ENCODE measurements at places on chromosomes 7 and 10.

DNA sequence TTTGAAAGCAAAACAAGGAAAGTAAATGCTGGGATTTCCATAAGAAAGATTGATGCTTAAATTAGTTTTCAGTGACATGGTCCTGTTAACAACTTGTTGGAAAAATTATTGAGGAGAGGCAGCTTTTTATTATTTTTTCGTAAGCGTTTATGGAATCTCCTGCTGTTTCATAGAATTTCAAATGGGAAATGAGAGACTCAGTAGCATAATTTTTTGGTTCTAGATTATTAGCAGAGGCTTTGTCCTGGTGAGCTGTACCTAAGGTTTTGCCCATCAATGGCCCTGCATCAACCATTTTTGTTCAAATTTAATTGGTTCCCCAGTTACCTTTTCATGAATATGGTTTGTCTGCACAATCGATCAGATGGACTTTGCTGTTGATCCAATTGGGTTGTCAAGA lies 205.7 kb downstream of the BMPER start:
- no peak for DNase-seq

DNA sequence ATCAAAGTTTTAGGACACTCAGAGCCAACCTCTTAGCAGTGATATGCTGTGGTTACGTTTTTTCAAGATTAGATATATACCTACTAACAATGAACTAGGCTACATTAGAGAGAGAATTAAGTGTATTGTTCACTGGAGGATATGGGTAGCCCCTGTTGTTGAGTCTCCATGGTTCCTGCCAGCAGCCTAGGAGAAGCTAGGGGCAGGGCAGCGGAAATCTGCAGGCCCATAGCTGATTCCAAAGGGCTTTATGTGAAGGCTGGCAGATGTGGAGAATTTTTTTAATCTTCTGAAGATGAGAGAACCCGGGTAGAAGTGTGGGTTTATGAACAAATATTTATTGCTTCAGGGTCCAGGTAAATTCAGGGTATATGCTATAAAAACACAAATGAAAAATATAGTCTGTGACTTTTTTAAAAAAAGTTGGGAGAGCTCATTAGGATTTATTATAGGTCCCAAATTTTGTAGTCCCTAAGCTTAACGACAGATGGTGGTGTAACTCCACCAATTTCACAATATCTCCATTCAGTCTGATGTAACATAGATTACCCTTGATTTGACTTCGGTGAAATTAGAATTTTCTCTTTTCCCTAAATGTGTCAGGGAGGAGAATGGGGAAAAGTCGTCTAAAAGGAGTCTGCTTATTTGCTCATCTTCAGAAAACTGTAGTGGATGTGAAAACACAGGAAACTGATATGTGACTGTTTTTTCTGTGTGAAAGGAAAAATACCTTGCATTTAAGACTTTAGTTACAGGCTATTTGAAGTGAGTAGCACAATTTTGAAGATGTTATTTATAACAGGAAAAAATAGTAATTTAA lies 163.0 kb upstream of the PPP1R3A start:
- peak; percentile 38 for DNase-seq

DNA sequence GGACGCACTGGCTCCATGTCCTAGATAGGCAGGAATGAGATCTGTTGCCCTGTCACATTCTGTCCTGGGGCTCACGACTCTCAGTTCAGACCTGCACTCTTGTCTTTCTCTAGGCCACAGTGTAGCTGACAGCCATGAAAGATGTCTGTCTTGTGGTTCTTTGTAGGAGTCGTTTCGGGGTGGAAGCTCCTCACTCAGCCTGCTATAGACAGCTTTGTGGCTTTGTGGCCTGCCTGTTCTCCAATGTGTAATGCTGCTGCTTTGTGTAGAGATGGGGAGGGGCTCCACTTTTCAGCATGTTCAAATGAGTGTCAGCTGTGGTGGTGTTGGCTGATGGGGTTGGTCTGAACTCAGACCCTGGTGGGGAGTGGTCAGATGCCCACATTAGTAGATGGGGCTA lies 410.7 kb downstream of the ACTR3B start:
- DNase-seq, result no peak

- DNase-seq, result peak; percentile 72
These were observed 2.2 kb downstream of the ANXA11 start for GRCh38 chr10:80202934-80203834.

GRCh38 chr7:131067220-131067619 lies 260.5 kb upstream of the MKLN1 start:
- DNase-seq, result no peak

DNA sequence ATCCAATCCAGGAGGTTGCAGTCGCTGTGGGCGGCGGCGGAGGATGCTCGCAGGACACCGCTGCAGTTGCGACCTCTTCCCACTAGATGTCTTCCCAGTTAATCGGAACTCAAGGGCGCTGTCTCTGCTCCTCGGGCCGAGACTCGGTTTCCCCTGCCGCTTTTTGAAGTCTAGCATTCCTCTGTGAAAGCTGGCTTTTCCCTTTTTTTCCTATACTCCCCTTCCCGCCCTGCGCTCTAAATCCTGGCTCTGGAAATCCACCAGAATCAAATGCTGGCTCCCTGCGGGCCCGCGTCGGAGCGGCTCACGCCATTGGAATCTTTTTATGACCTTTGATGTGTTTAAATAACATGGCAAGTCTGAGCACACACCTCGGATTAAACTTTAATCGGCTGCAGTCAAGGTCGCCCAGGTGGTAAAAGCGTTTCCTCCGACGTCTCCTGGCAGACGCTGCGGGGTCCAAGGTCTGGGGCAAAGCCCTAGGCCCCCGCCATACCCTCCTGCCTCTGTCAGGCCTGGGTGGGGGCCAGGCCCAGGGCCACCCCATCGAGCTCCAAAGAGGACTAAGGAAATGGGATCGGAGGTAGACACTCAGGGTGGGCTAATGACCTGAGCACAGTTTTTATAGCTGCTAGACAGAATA lies 10.7 kb upstream of the HOXA13 start:
- DNase-seq, result peak; percentile 58

- no peak for DNase-seq
These were observed 229.1 kb downstream of the ELFN1 start for GRCh38 chr7:1899196-1899595.

GRCh38 chr7:90777465-90777864 lies 181.3 kb downstream of the CDK14 start:
- DNase-seq, result no peak

- no peak for DNase-seq
These were observed 146.8 kb downstream of the ADCY1 start for GRCh38 chr7:45720989-45721388.

GRCh38 chr10:14574885-14575284 lies 199.8 kb downstream of the FAM107B start:
- DNase-seq, result no peak

GRCh38 chr10:13717571-13717935 lies 130.8 kb downstream of the PRPF18 start:
- no peak for DNase-seq

GRCh38 chr10:116138897-116139296 lies 134.1 kb downstream of the GFRA1 start:
- no peak for DNase-seq

DNA sequence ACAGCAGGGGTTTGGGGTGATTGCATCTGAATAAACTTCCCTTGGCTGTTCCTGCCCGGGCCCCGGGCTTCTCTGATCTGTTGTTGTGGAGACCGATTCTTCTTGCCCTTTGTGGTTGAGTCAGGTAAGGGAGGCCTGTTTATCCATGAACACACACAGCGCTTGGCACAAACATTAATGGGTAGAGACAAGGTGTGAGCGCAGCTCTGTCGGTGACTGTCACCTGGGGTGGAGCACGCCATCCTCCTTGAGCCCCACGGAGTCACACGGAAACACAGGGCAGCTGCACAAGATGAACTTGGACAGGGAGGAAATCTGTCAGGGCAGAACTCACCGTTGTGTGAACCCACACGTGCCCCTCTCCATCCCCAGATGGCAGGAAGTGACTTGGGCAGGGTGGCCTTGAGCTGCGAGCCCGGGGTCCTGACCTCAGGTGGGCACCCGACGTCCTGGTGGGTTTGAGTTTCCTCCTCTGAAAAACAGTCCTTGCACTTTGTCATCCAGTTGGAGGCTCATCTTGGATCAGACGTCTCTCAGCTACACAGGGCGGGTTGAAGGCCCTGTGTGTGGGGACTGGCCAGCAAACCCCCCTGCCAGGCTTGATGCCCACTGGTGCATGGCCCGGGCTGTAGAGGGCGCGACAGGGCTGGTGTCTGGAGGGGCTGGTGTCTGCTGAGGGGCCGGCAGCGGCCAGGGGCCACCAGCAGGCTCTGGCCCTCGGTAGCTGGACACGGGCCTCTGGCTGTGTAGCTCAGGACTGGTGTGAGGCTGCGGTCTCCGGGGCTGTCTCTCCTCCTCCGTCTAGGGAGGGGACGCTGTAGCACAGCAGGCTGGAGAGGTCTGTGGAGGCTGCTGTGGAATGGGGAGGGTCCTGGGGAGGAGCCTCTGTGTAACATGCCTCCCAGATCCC lies 24.2 kb upstream of the SHH start:
- DNase-seq, result no peak

DNA sequence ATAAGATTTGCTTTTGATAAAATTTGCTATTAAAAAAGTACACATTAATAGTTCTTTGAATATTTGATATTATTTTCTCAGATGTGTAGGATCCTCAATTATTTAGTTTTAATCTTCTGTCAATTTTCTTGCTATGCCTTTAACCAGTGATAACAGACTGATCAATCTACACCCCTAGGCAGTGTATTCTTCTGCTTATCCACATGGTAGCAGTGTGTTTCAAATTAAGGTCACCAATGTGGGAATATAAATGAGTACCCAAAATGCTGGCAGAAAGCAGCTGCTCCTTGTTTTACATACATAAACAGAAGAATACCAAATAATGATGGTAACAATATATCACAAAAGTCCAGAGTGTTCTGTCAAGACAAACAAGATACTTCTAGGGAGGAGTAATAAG lies 87.0 kb downstream of the SKAP2 start:
- DNase-seq, result no peak

DNA sequence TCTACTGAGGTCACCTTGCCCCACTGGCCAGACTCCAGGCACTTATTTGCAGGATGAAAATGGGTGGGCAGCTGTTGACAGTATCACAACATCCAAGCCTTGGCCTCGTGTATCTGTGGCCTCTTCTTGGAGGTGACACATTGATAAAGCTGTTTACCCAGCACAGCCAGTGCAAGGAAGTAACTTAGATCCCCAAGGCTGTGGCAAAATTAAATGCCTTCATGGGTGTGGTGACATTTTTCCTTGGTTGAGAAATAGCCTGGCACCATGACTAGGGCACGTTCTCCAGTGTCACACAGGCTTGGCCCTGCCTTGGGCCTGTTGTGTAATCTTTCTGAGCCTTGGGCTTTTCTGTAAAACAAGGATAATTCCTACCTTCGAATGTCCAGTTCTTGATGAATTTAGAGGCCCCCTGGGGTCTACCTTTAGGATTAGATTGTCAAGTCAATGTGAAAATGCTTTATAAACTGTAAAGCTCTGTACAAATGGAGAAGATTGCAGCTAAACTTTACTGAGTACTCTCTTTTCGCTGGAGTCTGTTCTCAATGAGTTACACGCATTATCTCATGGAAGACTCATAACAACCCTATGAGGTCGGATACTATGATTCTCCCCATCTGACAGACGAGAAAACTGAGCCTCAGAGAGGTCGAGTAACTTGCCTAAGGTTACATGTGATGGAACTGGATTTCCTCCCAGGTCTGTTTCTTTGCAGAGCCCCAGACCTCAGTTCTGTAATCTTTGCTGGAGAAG lies 46.7 kb upstream of the LOXL4 start:
- DNase-seq, result no peak

DNA sequence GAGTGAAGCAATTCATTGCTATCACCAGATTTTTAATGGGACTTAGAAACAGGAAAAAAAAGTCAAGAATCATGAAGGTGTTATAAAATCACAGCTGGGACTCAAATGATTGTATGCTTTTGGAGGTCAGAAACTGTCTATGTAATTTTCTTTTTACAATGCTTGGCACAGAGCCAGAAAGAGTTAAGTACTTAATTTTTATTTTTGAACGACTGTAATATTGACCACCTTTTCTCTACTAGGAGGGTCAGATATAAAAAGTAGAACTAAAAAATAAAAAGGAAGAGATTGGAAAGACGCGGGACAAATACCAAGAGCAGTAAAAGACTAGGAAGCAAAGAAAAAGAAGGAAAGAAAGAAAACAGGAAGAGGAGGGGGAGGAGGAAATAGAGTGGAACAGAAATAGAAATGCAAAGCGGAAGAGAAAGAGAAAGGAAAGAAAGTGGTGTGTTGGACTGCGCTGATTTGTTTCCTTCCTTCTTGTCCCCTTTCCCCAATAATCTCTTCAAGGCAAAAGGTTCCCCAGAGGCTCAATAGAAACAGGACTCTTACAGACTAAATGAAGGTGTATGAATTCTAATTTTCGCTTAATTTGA lies 23.2 kb upstream of the C1GALT1 start:
- no peak for DNase-seq

DNA sequence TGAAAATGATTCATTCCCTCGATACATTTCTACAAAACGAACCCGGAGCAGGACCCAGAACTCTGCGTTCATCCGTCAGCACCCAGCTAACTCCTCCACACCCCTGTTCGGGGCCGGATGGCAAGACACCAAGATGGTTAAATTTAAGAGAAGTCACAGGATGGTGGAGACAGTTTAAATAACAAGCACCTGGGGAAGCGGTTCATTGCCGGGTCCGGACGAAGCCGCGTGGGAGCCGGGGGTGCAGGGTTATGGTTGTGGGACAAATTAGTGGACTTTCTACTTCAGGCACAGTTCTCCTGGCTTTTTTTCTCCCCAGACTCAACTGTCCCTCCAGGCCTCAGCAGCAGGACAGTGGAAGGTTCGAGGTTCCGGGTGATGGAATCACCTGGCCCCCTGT lies 45.4 kb downstream of the ASB13 start:
- DNase-seq, result no peak

DNA sequence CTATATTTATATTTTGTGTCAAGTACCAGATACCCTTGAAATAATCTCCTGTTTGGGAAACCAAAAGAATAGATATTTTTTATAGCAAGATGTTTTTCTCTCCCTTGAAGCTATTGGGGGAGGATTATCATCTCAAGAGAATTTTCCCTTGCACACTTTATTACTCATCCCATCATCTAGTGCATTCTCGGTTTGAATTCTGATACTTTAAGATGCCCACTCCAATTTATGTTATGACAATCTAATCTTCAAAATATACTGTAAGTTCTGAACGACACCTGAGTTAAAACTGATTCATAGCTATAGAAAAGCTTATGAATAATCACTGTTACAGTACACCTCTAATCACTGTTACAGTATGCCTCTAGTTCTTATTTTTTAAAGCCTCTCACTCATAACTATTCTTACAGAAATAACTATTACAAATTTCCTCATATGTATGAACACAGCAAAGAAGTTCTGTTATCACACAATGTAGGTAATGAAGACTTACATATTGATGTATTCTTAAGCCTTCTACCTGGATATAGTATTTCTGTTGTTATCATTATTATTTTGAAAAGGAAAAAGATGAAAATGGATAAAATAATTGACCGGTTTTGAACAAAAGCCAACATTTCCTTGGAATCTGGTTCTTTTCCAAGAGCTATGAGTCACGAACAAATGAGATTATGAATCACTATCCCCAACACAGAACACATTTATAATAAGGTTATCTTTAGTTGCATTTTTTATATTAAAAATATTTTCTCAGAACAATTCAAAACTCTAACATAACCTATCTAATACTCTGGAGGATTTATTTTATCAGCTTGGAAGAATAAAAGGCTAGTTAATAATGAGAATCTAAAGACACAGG lies 72.3 kb upstream of the FAM13C start:
- DNase-seq, result no peak

- no peak for DNase-seq
These were observed 14.8 kb downstream of the KAZALD1 start for GRCh38 chr10:101076630-101077029.

- DNase-seq, result no peak
These were observed 43.9 kb downstream of the KCNH2 start for GRCh38 chr7:150934045-150934766.

All from CD8-positive, alpha-beta T cell (primary cell).